ENCODE measurements at places on chromosomes 7 and 10.

GRCh38 chr10:14010101-14010558, 320.6 kb downstream of the FRMD4A start:
- DNase-seq: no peak

DNA sequence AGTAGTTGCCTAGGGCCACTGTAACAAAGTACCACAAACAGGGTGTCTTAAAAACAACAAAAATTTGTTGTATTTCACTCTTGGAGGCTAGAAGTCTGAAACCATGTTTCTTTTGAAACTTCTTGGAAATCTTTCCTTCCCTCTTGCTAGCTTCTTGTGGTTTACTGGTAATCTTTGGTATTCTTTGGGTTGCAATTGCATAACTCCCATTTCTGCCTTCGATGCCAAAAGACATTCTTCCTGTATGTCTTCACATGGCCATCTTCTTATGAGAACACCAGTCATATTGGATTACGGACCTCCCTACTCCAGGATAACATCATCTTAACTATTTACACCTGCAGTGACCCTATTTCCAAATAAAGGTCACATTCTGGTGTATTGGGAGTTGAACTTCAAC, 357.4 kb downstream of the PPP1R3A start:
- no peak for DNase-seq

DNA sequence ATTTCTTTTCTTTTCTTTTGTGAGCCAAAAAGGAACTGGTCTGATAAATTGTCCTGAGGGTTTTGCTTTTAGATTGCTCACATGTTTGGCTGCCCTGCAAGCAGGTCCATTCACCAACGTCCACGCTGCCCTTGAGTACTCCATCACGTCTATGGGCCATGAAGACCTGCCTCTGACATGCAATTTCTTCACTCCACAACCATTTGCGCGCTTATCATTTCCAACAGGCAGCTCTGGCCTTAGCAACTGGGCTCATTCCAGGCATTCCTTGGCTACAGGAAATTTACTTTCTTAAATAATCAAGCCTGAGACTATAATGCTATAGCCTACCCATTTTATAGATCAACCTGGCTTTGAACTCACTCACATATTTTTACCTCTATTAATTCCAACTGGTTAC, 408.3 kb upstream of the C7orf33 start:
- no peak for DNase-seq

DNA sequence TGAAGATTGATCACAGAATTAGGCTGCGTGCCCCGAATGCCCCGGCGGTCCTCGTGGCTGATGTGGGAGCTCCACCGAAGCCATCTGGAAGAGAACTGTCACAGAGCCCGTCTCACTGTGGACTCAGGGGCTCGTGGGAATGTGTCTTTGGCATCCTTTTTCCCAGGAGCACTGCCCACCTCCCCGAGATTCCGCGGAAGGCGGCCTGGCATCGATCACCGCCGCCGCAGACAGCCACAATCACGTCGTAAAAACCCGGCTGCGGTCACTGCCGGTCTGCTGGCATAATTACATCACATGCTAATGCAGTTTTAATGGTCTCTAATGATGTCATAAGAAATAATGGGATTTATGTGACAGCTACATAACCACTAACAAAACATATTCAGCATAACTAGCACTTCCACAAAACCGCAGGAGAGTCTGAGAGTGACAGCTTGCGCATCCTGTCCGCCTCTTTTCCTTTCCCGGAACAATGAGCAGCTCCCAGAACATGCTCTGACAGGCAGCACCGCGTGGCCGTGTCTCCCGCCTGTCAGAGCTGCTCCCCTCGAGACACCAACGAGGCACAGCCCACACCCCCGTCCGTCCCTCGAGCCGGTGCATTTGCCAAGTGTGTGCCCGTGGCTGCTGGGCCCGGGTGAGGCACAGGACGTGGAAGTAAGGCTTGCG, 490.0 kb downstream of the PTPRN2 start:
- DNase-seq: no peak

- peak; percentile 22 for DNase-seq
Measured at GRCh38 chr10:126160971-126161630, 227.2 kb downstream of the ADAM12 start.

- DNase-seq: no peak
Measured at GRCh38 chr7:70489813-70490212, 642.1 kb upstream of the GALNT17 start.

- no peak for DNase-seq
Measured at GRCh38 chr7:68009716-68010115, 1013.1 kb downstream of the TYW1 start.

DNA sequence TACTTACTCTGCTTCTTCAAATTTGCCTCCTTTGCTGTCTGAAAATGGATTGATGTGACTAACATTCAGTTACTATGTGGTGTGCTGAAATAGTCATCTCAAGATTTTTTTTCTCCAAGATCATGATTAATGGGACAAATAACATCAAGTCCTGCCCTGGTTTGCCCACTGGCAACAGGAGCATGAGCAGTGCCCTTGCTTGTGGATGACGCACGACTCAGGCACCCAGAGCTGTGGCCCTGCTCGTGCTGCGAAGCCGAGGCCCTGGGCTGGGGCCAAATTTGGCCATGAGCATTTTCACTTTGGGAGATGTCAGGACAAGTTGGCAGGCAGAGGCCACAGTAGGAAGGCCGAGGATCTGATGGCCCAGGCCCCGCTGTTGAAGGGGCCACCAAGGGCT, 239.8 kb upstream of the IGFBP3 start:
- DNase-seq: no peak

- DNase-seq: no peak
Measured at GRCh38 chr10:84038035-84038434, 101.3 kb upstream of the GHITM start.

DNA sequence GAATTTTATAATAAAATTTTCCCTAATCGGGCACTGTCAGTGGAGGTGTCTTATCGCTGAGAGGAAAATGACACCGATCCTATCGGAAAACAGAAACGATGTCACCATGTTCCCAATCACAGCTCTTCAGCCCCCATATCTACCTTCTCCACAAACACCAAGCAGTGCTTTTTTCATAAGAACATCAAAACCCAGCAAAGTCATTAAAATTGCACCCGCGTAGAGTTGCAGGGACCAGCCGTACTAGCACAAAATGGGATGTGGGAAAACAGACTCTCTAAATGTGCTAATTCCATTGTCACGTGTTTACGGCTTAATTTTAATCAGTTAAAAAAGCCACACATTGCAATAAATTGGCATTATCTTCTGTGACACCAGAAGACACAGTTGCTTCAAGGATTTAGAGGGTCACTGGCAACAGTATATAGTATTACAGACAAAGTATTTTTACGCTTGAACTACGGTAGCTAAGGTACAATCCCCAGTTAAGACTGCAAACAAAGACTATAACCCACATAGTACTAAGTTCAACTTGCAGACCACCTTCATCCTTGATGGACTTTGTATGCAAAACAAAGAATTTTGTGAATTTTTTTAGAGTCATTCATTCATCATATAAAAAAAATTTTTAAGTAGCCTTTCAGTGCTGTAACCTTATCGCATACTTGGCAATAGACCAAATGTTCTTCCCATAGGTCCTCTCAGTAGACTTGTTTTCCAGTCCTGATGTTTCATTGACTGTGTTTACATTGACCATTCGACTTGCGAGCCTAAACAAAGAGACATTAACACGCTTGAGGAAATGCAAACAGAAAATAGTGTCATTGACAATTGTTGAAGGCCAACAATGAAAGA, 116.0 kb downstream of the VTI1A start:
- DNase-seq: no peak

- no peak for DNase-seq
Measured at GRCh38 chr7:157358753-157359096, 21.9 kb downstream of the DNAJB6 start.

DNA sequence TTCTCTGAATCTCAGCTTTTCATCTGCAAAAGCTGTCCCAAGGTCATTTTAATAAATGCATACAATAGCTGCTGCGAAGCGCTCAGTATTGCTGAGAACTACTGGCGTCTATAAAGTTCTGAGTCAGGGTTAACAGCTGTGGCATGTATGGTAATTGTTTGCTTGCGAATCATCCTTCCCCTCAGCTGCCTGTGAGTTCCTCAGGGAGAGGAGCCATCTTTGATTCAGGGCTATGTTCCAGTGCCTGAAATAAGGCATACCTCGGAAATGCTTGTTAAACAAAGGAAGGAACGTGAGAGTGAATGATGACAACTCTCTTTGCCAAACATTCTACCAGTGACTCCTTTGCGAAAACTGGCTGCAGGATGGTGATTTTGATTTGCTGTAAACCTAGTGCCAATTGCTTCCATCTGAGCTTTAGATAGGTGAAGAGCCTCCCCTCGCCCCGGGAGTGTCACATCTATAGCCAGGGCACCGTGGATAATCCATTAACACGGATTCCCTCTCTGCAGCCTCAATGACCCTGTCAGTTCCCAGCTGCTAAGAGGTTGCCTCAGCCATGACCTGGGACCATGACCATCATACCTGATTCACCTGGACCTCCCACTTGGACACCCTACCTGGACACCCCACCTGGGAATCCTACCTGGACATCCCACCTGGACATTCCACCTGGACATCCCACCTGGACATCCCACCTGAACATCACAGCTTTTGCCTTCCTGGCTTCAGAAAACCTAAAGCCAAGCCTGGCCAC, 39.6 kb downstream of the GPRIN2 start:
- no peak for DNase-seq

GRCh38 chr10:11457336-11457735, 154.1 kb downstream of the USP6NL start:
- no peak for DNase-seq

DNA sequence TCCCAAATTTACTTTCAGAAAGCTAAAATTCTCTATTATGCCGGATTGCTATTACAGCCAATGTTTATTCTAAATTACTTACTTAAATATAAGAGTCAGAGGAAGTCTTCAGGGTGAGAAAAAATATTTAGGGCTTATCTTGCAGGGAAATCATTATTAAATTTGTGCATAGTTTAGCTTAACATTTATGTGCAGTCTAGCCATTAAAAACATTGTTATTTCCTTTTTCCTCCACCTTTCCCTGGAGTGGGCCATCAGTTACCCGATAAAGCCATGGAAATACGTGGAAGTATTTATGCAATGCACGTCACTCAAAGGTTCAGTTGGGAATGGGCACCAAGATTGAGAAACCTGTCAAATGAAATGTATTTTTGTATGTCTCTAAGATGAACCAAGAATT, 9.5 kb upstream of the TAS2R60 start:
- DNase-seq: no peak

DNA sequence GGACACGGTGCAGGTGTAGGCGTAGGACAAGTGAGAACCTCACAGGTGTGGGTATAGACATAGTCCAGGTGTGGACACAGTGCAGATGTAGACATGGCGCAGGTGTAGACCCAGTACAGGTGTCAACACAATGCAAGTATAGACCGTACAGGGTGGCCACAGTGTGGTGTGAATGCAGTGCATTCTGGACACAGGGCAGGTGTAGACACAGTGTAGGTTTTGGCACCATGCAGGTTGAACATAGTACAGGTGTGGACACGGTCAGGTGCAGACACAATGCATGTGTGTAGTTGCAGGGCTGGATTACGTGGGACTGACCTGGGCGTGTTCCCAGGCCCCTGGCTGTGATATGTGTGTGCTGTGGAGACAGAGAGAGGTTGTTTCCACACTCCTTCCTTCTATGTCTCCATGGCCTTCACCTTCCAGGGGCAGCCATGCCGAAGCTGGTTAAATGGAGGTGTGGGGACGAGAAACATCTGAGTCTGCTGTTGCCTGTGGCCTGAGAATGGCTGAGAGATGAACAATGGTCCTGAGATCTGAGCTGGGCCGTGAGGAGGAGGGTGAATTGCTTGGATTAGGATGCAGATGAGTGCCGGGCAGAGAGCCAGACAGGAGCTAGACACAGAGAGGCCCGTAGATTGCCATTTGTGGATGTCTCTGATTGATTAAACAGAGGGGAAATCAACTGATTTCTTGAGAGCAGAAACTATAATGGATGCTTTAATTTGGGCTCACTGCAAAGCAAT, 343.9 kb upstream of the SHH start:
- DNase-seq: no peak

DNA sequence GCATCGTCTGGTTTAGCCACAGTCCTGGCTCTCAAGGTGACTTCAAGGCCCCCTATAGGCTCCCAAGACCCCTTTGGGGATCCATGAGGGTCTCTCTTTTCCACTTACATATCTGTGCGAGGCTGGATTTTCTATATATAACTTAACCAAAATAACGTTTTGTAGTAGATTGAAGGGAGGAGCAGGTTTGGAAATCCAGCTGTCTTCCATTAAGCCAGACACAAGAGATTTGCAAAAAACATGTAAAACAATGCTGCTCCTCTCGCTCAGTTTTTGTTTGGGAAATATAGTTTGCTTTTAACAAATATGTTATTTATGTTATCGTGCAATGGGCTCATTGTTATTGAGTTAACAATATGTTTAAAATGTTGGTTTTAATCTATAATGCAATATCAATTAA, 811.2 kb downstream of the TYW1 start:
- DNase-seq: no peak

DNA sequence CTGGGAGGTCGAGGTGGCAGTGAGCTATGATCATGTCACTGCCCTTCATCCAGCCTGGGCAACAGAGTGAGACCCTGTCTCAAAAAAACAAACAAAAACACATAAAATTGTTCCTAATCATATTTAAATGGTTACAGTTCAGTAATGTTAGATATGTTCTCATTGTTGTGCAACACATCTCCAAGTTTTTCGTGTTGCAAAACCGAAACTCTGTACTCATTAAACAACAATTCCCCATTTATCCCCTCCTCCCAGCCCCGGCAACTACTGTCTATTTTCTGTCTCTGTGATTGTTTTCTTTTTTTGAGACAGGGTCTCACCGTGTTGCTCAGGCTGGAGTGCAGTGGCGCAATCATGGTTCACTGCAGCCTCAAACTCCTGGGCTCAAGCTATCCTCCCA, 16.1 kb upstream of the PRXL2A start:
- DNase-seq: no peak

DNA sequence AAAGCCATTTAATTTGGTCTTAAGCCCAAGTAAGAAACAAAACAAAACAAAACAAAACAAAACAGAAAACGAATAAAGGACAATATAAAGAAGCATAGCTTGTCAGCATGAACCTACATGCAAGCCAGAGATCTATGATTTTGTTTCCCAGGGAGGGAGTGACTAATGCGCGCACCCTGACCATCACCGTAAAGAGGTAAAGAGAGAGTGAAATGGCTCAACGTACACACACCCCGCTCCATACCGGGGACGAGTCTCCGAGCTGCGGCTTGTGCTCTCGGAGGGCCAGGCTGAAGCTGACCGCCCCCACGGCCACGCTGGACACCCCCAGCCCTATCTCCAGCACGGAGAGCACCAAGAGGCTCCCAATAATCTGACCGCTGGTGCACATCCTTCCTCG, 1.1 kb downstream of the TMEM196 start:
- no peak for DNase-seq

GRCh38 chr7:88037050-88037449, 103.0 kb downstream of the ADAM22 start:
- DNase-seq: no peak

- no peak for DNase-seq
Measured at GRCh38 chr10:45053569-45054100, 52.9 kb downstream of the ZNF22 start.

- DNase-seq: peak; percentile 93
Measured at GRCh38 chr10:104246976-104247375, 7.7 kb upstream of the GSTO1 start.

- no peak for DNase-seq
Measured at GRCh38 chr7:116512520-116513188, 12.2 kb upstream of the CAV1 start.

- no peak for DNase-seq
Measured at GRCh38 chr7:54864663-54865062, 105.7 kb upstream of the SEC61G start.
